SJSA1 (cell line): ENCODE measurements at places on chromosomes 1 and 21. TPM values are rescaled to one million over a fixed set of nuclear protein-coding genes. Genes with fewer than 3 reads are reported as not detected.

The C1QA gene
- total RNA-seq = not detected in 2 replicates

GRCh38 chr1:109649491-109649914 lies 6.4 kb upstream of the GSTM4 start:
- H3K4me1 ChIP-seq = peaks cover 9% of the 10 kb centered on the region
- no peaks in the 10 kb centered on the region for H3K36me3 ChIP-seq
- no peaks in the 10 kb centered on the region for H3K27me3 ChIP-seq
- H3K27ac ChIP-seq = no peak overlapping the region
- peak overlapping the region; percentile 25 for H3K4me3 ChIP-seq
- peak; percentile 45 for DNase-seq

DNA sequence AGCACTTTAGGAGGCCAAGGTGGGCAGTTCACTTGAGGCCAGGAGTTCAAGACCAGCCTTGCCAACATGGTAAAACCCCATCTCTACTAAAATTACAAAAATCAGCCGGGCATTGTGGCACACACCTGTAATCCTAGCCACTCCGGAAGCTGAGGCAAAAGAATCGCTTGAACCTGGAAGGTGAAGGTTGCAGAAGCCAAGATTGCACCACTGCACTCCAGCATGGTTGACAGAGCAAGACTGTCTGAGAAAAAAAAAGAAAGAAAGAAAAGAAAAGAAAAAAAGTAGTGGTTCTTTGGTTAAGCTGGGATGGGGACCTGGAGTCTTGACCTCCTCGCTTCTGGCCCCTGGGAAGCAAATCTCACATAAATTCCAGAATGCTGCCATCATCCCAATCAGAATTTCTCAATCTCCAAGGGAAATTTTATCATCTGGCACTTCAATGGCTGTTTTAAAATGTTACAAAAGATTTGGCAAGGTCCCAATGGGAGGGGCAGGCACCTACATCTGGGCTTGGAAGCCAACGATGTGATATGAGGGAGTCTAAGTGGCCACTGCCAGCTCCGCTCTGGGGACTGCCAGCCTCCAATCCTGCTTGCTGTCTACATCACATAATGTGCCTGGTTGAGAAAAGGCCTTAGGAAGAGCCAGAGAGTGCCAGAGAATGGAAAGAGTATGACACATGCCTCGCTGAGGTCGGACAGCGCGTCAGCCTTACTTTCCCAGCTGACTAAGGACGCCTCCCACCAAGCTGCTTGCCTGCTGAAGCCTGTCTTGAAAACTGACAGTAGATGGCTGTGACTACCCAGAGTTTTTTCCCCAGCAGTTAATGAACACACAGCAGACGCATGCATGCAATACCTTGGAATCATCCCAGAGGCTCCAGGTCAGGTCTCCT lies 42.1 kb upstream of the SRP9 start:
- H3K27ac ChIP-seq = peak overlapping the region; percentile 84
- no peak overlapping the region for H3K4me3 ChIP-seq

The CACNA1S gene
- not detected in 2 replicates for total RNA-seq

GRCh38 chr1:2989976-2990375 lies 31.3 kb upstream of the ACTRT2 start:
- H3K27me3 ChIP-seq = no peaks in the 10 kb centered on the region
- H3K27ac ChIP-seq = no peak overlapping the region
- no peaks in the 10 kb centered on the region for H3K4me1 ChIP-seq
- no peak for DNase-seq
- H3K36me3 ChIP-seq = no peaks in the 10 kb centered on the region

GRCh38 chr1:10771789-10772188 lies 24.7 kb downstream of the CASZ1 start:
- no peak overlapping the region for H3K4me3 ChIP-seq
- H3K27me3 ChIP-seq = peaks cover 47% of the 10 kb centered on the region
- H3K36me3 ChIP-seq = no peaks in the 10 kb centered on the region
- no peaks in the 10 kb centered on the region for H3K4me1 ChIP-seq
